LoVo (cell line): ENCODE measurements at places on chromosomes 2 and 18.

GRCh38 chr18:36636237-36636817 lies 192.5 kb downstream of the TPGS2 start:
- no peak for DNase-seq

GRCh38 chr18:75548353-75548905 lies 120.9 kb upstream of the SMIM21 start:
- no peak for DNase-seq

DNA sequence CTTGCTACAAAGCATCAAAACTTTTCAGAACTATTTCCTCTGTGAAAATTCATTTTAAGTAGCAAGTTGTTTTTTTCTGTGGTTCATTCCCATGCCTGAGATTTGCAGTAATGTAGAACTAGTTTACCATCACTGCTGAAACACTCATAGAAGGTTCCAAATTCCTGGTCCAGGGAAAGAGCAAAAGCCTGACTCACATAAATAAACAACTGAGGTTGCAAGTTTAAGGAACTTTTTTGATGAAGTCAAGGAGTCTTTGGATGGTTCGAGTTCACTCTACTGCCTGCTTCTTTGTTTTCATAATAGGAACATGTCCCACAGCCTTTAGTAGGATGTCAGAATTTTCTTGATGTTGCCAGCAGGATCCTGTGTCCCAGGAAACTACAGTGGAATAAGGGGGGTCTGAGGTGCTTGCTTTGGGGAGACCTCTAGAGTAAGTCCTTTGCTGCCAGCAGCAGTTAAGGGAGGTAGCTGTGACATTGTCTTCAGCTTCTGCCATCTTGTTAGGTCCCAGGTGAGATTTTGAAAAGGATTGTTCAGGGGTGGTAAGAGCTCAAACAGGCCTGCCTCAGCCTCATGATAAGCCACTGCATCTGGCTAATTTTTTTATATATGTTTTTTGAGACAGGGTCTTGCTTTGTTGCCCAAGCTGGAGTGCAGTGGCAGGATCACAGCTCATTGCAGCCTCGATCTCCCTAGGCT lies 43.9 kb downstream of the ACSL3 start:
- DNase-seq = no peak

DNA sequence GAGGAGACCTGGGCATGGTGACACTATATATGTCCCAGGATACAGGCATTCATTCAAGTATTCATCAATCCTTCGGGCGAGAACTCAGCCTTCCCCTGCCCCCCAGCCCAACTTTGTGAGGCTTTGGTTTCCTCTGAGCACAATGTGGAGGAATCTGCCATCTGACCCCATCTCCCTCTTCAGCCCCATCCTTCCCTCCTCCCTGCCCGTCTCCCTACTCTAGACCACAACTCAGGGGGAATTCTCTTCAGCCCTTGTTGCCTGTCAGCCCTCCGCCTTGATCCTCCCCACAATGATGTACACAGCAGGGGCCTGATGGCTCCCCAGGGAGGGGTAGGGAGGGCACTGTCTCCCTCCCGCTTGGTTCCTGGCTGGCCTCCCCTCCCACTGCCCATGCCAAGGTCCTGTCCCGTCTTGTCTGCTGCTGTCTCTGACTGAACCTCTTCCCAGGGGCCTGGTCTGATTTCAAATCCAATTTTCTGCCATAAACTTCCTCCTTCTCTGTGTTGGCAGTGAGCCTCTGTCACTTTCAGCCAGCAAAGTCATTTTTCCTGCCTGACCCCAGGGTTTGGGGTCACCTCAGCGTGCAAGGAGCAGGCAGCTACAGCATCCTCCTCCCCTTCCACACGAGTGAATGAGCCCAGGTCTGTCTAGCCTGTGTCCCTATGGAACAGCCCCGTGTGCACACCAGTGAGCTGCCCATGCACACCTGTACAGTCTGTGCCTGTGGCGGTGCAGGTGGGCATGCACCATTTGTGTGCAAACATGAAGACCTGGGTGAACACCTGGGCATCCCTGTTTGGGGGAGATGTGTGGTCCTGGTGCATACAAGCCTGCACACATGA lies 197.3 kb downstream of the CELF4 start:
- DNase-seq = no peak

DNA sequence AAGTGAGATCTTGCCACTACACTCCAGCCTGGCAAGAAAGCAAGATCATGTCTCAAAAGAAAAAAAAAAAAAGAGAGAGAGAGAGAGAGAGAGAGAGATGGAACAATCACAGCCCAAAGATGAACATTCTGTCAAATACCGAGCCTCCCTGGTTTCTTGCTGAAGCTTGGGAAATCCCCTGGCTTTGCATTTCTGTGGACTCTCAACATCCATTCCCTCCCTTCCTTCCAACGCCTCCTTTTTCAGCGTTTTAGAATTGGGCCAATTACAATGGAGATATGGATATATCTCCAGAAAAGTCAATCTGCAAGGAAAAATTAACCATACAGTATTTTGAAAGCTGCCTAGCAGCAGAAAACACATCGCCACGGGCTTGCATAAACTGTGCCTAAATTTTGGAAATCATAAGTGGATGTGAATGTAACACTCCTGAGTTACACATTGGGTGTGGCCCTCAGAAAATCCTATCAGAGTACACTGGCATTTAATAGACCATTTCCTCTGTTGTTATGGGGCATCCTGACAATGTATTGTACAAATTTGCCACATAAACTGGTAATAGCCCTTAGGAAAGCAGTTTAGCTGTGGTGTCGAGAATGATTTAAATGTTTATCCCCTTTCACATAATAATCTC lies 67.2 kb upstream of the PHLPP1 start:
- DNase-seq = no peak
